ENCODE measurements at places on chromosomes 12 and 14. TPM values are rescaled to one million over a fixed set of nuclear protein-coding genes. Genes with fewer than 3 reads are reported as not detected.

GRCh38 chr12:68319988-68320623 lies 12.1 kb downstream of the MDM1 start:
- DNase-seq: peak; percentile 65

DNA sequence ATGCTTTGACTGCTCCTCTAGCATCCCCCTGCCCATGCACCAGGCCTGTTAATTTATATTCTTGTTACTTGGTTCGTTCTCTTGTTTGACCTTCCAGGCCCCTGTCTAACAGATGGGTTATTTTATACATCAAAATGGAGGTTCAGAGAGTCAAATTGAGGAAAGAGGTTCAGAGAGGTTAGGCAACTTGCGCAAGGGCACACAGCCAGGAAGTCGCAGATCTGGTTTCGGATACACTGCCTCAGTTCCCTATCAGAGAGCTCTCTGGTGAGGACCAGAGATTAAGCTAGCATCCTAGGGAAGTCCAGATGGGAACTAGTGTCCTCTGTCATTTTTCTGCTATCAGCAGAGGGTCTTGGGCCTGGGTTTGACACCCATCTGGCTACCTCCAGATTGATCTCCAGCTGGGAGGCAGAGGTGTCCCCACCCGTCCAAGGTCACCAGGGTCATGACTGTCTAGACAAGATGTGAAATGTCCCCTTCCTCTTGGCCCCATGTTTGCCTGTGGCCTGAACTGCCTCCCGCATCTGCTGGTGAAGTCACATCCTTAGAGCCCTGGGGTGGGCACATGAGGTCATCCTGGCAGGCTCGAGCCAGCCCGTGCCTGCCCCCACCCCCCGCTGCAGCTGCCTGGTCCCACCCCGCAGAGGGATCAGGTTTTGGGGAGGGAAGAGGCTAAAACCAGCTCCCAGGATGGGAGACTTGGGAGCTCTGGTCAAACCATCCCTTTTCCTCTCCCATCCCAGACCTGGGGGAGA lies 84.3 kb upstream of the NCOR2 start:
- no peak for DNase-seq

GRCh38 chr14:39734306-39734705 lies 302.1 kb upstream of the FBXO33 start:
- DNase-seq: no peak

DNA sequence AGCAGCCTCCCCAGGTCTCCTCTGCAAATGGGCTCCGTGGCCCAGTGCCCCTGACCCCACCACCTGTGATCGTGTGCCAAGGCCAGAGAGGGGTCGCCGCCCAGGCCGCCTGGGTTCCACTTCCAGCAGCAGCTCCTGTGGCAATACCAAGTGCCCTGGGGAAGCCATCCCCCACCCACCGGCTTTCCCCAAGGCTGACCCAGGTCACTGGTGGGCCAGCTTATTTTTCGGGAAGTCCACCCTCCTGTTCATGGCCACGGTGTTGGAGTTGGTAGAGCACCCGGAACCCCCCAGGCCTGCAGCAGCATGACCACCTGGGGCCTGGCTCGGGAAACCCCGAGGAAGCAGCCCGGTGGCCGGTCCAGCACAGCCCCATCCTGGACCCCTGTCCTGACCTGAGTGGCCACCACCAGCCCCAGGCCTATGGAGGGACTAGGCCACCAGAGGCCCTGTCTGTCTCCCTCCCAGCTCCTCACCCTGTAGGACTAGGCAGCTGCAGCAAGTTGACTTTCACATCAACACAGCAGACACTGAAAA lies 40.8 kb upstream of the OASL start:
- DNase-seq: no peak

GRCh38 chr12:64122154-64122553 lies 99.9 kb downstream of the KICS2 start:
- no peak for DNase-seq

Gene USP5
- 90.0 TPM for polyA plus RNA-seq

Gene REP15
- 1.0 TPM for polyA plus RNA-seq

Gene OR6C2
- polyA plus RNA-seq: not detected

Gene GLT8D2
- 90.2 TPM for polyA plus RNA-seq

Gene KLHL33
- polyA plus RNA-seq: 0.12 TPM

Gene VRK1
- 3.7 TPM for polyA plus RNA-seq

Gene POTEG
- polyA plus RNA-seq: not detected
